Activated CD4-positive, alpha-beta T cell treated with anti-CD3 and anti-CD28 coated beads, Interleukin-2, amount 10 ng/mL, durations not matched to agents 24 days and 14 days (primary cell): ENCODE measurements at places on chromosomes 16 and 17. TPM values are rescaled to one million over a fixed set of nuclear protein-coding genes. Genes with fewer than 3 reads are reported as not detected.
A peak's percentile ranks its signal among the peaks of the same experiment; 100 is the strongest.

- H3K4me3 ChIP-seq, result no peak overlapping the region
- no peak for DNase-seq
- peaks cover 75% of the 10 kb centered on the region for H3K27me3 ChIP-seq
- no peak overlapping the region for H3K27ac ChIP-seq
- peaks cover 20% of the 10 kb centered on the region for H3K4me1 ChIP-seq
Observed at GRCh38 chr17:32266051-32266388, 388 bp downstream of the RHBDL3 start.

- peaks cover 48% of the 10 kb centered on the region for H3K36me3 ChIP-seq
- H3K27me3 ChIP-seq, result no peaks in the 10 kb centered on the region
- peak overlapping the region; percentile 99 for H3K4me3 ChIP-seq
- H3K4me1 ChIP-seq, result peaks cover 54% of the 10 kb centered on the region
- DNase-seq, result peak; percentile 73
Observed at GRCh38 chr16:3068487-3068886, 3.0 kb downstream of the IL32 start.

DNA sequence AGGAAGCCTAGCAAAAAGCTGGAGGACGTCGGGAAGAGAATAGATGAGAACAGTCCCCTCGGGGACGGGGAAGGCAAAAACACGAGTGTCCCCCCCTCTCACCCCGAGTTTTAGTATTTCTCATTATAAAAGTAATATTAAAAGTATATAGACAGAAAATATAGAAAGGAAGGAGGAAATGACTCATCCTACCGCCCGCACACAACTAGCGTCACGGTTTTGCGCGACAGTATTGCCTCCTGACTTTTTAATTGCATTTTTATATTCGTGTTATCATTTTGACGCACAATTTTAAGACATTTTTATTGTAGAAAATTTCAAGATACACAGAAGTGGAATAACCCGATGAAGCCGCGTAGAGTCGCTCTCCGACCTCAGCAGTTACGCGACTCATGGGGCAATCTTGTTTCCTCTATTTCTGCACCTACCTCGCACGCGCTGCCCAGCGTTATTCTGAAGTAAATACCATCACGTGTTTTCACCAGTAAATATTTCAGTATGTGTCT lies 652 bp upstream of the SLC25A19 start:
- H3K4me1 ChIP-seq, result peaks cover 21% of the 10 kb centered on the region
- peak overlapping the region; percentile 100 for H3K27ac ChIP-seq
- peak; percentile 87 for DNase-seq
- H3K27me3 ChIP-seq, result no peaks in the 10 kb centered on the region

GRCh38 chr17:68621065-68621464 lies 19.9 kb upstream of the FAM20A start:
- no peaks in the 10 kb centered on the region for H3K4me1 ChIP-seq
- H3K27me3 ChIP-seq, result peaks cover 27% of the 10 kb centered on the region
- no peak for DNase-seq
- H3K4me3 ChIP-seq, result no peak overlapping the region
- no peak overlapping the region for H3K27ac ChIP-seq

GRCh38 chr16:84948851-84949610 lies 62.3 kb downstream of the ZDHHC7 start:
- no peaks in the 10 kb centered on the region for H3K36me3 ChIP-seq
- H3K4me3 ChIP-seq, result no peak overlapping the region
- no peak for DNase-seq

- peaks cover 1% of the 10 kb centered on the region for H3K4me1 ChIP-seq
- DNase-seq, result no peak
- peaks cover 15% of the 10 kb centered on the region for H3K27me3 ChIP-seq
Observed at GRCh38 chr17:14245002-14245401, 8.3 kb upstream of the CDRT15 start.

Gene SOST
- total RNA-seq, result not detected in 2 replicates
